Activated CD4-positive, alpha-beta T cell treated with anti-CD3 and anti-CD28 coated beads, Interleukin-2, amount 50 U/mL, for 4 hours (primary cell): ENCODE measurements at places on chromosomes 5 and 9.

- DNase-seq = no peak
Measured at GRCh38 chr9:69571032-69571431, 101.1 kb downstream of the APBA1 start.

DNA sequence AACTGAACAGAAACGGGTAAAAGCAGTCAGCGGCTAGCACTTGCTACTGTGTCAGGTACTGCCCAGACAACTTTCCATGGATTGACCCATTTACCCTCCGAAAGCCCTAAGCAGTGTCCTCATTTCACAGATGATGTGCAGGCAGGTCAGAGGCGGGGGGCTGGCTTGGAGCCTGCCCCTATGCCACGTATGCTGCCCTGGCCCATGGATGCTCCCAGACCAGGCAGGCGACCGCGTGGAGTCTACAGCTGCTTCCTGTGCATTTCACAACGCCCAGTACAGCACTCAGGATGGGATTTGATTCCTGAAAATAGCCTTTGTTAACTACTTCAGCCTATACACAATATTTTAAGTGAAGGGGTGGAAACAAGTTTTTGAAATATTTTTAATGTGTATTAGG lies 202.9 kb downstream of the NXNL2 start:
- no peak for DNase-seq

DNA sequence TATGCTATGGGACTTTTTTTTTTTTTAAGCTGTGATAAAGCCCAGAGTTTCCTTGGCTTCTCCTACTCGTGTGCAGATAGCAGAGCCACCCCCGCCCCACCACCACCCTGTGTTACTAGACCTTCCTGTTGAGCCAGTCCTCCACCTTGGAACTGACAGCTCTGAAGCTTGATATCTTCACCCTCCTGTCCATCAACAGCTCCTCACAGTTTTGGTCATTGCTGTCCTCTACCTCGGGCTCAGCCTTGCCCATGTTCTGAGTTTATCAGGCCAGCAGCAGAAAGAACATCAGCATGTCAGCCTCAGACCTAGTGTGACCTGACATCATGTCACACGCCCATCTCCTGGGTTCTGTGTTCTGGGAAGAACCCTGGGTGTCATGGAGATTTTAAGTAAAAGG lies 167.1 kb upstream of the RAI14 start:
- DNase-seq = no peak

DNA sequence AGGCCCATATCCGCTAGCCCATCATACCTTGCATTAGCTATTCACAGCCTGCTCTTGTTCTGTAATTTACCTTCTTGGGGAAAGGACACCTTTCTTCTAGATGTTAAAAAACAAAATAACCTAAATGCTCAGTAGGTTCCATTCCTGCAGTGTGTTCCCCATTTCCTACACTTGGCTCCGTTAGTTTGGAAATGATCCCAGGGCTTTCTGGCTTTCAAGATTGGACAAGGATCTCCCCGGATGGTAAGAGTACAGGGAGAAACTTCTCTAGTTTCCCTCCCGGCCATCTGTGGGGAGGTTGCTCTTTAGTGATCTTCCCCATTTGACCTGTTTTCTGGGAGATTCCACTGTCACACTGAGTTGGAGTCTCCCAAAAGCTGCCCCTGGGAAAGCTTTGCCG lies 27.3 kb upstream of the STC2 start:
- DNase-seq = no peak

DNA sequence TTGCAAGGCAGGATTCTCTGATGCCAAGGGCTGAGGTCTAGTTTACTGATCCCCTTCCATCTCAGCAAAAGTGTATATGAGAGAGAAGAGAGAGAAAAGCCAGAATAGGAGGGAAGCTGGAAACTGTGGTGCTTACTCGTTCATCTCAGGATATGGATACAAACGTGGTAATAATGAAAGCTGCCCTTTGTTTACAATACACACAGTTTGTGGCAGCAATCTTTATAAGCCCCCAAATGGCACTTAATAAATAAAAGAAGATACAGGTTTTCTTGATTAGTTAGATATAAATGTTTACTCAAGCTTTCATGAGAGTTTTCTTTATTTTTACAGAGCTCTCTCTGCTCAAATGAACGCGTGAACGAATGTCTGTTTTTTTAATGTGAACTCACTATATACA lies 57.7 kb downstream of the PRDM6 start:
- DNase-seq = no peak

DNA sequence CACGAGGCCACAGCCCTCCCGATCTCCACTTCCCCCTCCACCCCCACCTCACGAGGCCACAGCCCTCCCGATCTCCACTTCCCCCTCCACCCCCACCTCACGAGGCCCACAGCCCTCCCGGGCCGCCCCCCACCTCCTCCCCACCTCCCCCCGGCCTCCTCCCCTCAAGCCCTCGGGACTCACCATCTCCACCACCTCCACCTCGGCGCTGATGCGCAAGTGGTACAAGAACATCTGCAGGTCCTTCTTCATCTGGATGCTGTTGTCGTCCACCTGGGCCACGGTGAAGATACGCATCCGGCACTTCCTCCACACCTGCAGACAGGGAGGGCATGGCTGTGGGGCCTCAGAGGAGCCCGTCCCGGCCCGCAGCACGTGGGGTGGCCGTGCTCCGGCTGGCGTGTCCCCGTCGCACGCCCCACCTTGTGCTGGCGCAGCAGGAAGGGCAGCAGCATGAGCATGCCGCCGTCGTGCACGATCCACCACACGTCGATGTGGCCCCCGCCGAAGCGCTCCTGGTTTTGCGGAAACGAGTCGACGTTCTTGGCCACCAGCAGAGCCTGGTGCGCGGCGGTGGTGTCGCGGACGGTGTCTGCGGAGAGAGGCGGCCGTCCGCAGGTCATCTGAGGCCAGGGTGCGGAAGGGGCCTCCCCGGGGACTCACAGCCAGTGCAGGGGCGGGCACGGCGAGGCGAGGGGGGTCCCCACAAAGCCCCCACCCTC lies 48.0 kb downstream of the SLC12A7 start:
- DNase-seq = no peak

DNA sequence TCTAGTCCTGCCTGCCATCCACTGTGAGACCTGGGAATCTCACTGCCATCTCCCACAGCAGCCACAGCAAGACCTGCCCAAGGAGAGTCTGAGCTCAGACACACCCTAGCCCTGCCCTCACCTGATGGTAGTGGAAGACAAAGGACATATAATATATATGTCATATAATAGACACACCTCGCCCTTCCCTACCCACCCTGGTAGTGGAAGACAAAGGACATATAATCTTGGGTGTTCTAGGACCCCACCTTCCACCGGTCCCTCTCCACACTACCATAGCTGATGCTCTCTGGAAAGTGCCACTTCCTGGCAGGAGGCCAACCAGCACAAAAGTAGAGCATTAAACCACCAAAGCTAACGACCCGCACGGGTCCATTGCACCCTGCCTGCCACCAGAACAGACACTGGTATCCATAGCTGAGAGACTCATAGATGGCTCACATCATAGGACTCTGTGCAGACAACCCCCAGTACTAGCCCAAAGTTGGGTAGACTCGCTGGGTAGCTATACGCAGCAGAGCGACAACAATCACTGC lies 545.6 kb downstream of the CAAP1 start:
- DNase-seq = no peak

GRCh38 chr5:17219006-17219422 lies 1.6 kb downstream of the BASP1 start:
- no peak for DNase-seq

DNA sequence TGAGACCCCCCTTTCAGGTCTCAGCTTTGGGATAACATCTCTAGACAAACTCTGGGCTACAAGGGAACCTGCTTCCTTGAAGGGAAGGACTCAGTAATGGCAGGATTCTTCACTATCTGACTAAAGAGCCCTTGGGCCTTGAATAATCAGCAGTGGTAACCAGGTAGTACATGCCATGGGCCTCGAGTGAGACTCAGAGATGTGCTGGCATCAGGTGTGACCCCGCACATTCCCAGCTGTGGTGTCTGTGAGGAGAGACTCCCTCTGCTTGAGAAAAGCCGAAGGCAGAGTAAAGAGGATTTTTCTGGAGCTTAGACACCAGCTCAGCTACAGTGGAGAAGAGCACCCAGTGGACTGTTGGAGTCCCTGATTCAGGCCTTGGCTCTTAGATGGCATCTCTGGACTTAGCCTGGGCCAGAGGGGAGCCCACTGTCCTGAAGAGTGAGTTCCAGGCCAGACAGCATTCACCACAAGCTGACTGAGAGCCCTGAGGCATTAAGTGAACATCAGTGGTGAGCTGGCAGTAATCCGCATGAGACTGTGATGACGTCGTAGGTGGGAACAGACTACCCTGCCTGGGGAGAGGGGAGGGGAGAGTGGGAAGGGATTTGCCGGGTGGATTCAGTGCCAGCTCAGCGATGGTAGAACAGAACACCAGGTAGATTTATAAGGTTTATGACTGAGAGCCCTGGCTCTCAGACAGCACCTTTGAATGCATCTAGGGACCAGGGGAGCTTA lies 5.3 kb upstream of the ZNF782 start:
- DNase-seq = no peak

DNA sequence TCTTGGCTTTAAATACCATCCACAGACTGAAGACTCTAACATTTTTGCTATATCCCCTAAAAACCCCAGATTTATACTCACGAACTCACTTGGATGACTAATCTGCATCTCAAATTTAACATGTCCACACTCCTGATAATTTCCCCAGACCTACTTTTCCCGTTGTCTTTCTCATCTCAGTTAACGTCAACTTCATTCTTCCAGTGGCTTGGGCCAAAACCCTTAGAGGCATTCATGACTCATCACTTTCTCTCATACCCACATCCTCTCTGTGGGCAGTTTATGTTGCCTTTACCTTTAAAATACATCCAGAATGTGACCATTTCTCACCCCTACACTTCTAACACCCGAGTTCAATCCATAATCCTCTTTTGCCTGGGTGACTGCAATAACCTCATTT lies 96.7 kb downstream of the EDIL3 start:
- no peak for DNase-seq

- DNase-seq = no peak
Measured at GRCh38 chr5:141149812-141150211, at the start of gene PCDHB6. PCDHB6 (plus strand) TSS chr5:141150057; CDS start chr5:141150258, 201 bp downstream.

DNA sequence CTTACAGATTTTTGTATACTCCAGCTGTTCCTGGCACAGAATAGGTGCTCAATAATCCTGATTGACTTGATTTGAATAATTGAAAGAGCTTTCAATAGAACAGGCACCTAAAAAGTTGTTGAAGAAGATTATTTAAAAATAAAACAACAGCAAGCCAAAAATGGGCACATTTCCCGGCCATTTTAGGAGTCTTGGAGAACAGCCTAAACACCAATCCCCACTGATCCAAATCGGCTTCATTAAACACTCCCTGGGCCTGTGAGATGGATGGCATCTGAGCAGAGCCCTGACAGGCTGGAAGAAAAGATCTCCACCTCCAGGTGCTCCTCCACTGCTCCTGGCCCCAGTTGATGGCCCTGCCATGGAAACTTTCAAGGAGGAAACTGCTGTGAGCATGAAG lies 213.3 kb downstream of the MAN2A1 start:
- DNase-seq = no peak

DNA sequence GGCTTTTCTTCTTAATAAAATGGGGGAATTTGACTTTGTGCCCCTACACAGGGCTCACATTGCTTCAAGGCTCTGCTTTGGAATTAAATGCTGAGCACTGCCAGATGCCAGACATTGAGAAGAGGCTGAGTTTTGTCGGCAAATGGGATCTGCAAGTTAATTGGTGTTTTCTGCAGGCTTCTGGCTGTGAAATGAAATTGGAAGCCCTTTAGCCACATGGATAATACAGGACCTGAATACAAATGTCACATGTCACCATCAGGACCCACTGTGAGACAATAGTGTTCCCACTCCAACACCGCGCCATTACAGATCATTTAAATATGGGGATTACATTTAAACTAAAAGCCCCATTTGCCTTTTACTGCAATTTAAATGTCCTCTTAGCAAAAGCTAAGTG lies 164.4 kb downstream of the ZSWIM6 start:
- no peak for DNase-seq

DNA sequence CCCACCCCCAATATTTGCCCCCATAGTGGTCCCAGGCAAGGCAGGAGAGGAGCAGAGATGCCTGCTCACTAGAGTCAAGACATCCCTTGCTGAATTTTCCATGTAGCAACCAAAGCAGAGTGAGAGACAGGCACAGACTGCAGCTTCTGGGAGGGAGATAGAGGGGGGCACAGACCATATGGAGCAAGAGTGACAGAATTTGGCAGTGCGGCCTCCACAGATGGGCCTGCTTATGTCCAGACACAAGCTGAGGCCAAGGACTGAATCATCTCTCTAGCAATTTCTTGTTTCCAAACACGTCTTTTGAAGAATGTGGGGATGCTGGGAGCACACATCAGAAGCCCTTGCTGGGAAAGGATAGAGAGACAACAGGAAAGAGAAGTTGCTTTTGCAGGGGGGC lies 53.0 kb upstream of the ALDH1B1 start:
- DNase-seq = no peak
